ENCODE measurements at places on chromosomes 16 and 17.

DNA sequence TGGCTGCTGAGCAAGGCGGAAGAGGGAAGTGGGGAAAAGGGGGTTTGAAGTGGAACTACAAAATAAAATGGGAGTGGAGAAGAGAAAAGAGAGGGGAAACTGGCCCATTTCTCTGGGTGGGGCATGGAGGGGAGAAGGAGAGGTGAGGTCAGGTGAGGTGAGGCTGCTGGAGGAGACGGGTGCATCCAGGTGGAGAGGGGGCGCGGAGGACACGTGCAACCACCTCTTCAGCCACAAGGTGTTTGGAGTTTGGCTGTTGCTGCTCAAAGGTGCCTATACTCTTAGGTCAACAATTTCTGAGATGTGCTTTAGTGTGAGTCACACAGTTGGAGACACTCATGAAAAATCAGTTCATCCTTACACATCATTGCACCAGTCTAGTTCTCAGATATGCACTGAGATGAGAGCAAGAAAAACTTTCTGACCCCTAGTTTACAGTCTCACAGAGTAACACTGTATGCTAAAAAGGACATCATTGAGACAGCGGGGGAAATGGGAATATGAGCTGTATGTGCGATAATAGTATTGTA, 4.8 kb downstream of the SLC6A4 start:
- no peak for DNase-seq

DNA sequence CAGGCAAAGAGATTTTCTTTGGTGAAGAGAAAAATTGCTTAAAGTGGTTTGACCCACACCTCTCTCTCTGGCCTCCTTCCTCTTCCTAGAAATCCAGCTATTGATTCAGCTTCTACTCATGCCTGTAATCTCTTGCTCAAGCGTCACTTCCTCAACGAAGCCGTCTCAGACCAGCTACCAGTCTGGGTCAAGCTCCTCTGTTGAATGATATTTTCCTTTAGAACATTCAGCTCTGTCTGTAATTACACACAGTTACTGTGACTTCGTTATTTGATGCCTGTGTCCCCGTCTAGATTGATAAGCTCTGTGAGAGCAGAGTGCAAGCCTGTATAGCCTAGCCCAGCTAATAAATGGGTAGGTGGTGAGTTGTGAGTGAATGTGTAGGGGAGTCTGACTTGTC, 168.5 kb downstream of the GRIN2A start:
- DNase-seq = no peak

GRCh38 chr17:68349157-68349556, 57.9 kb downstream of the ARSG start:
- DNase-seq = no peak

GRCh38 chr16:31471875-31472708, at the start of gene TGFB1I1:
TGFB1I1 (plus strand) TSS chr16:31472152; CDS start chr16:31472189, 37 bp downstream.
- no peak for DNase-seq

- DNase-seq = no peak
These were observed 33.0 kb downstream of the DCAKD start for GRCh38 chr17:45018514-45018847.

DNA sequence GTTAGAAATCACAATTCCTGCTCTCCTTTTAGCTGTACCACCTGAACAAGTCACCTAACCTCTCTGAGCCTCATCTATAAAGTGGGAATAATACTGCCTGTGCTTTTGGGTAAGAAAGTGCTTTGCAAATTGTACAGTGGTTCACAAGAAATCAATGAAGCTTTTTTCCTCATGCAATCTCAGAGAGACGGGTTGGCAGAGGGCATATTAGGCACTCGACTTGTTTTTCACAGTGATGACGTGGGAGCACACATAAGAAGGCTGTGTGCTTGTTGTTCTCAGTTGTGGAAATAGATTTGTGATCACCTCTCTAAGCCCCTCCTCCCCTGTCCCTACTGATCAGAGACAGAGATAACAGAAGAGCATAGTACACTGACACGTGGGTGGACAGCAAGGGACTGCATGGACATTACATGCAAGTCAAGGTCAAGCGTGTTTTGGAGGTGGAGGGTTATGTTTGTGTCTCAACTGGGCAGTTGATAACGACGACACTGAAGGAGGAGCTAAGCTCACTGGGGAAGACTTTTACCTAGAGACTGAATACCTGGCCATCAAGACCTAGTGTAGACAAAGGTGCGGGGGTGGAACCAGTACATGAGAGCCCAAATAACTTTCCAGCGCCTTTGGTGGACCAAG, 1.7 kb upstream of the GPT2 start:
- DNase-seq = no peak

DNA sequence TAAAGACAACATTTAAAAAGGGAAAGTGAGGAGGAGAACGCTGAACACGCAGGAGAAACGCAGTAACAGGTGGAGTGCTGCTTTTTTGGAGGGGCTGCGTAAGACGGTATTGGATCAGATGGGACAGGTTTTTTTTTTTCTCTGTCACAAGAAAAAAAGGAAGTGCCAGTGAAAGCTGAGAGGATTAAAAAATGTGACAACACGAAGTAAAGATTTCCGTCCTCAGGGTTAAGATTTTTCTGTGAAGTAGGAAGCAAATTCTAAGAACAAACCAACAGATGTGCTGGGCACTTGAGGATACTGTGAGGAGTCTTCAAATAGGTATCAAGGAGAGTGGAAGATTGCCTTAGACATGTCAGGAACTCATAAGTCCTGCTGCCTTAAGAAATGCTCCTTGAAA, 5.8 kb upstream of the ABCA9 start:
- no peak for DNase-seq

GRCh38 chr17:78995761-78996451, 13.7 kb downstream of the CANT1 start:
- DNase-seq = no peak

DNA sequence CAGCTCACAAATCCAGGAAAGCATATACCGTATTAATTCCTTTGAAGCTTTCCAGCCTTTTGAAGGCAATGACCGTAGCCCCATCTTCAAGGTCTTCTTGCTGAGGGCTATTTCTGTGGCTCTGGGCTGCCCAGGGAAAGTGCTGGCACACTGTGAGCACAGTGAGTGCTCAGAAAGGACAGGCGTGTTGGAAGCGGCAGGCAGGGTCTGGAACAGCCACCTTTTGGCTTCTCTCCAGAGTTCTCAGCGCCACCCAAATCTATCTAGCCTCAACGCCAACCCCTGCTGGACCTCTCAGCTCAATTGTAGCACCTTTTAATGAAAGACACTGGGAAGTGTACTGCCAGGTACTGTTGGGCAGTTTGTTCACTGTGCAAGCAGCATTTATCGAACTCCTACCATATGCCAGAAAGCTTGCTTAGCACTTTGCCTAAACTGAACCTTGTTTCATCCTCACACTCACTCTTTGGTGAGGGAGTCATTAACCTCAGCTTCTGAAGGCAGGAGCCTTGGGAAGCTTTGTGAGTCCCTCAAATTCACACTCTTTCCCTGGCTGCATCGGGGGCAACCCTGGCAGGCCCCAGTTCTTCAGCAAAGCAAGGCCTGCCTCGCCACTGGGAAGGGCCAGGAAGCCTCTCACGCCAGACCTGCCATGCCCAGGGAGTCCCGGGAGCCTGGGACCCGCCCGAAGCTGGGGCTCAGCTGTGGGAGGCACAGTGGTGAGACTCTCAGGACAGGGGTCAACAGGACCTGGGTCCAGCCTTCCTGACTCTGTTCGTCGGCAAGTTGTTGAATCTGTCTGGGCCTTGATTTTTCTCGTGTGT, 13.5 kb upstream of the CIBAR2 start:
- DNase-seq = no peak

- DNase-seq = no peak
These were observed 14.6 kb downstream of the ADGRG5 start for GRCh38 chr16:57556941-57557541.

GRCh38 chr16:85556456-85557082, 56.6 kb upstream of the GSE1 start:
- DNase-seq = no peak

DNA sequence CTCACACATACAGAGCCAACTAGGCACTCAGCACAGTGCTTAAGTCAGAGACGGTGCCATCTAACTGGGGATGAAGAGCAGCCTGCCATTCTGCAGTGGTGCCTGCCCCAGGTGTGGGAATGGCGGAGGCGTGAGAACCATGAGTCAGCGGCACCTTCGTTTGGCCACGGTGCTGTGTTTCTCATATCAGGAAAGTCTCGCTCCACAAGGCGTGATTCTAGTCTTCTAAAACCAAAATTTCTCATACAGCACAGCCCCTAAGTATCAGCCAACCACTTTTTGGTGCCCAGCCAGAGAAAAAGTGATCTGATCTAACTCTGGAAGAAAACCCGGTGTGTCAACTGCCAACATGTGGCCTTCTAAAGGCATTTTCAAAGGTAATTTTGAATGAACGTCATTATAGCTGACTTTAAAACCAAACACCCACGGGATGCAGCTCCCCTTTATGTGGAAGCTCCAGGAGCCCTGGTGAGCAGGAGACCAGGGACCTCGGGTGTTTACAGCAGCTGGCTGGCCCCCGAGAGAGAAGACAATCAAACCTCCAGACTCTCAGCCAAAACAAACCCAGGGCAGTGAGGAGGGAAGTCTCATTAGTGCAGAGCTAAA, 54.6 kb downstream of the ABCC12 start:
- no peak for DNase-seq

Data from NCI-H1436 treated with DMSO at 0.1 percent for 48 hours (cell line).